Right atrium auricular region (tissue), 2 donors: ENCODE measurements at places on chromosomes 5 and 9.

DNA sequence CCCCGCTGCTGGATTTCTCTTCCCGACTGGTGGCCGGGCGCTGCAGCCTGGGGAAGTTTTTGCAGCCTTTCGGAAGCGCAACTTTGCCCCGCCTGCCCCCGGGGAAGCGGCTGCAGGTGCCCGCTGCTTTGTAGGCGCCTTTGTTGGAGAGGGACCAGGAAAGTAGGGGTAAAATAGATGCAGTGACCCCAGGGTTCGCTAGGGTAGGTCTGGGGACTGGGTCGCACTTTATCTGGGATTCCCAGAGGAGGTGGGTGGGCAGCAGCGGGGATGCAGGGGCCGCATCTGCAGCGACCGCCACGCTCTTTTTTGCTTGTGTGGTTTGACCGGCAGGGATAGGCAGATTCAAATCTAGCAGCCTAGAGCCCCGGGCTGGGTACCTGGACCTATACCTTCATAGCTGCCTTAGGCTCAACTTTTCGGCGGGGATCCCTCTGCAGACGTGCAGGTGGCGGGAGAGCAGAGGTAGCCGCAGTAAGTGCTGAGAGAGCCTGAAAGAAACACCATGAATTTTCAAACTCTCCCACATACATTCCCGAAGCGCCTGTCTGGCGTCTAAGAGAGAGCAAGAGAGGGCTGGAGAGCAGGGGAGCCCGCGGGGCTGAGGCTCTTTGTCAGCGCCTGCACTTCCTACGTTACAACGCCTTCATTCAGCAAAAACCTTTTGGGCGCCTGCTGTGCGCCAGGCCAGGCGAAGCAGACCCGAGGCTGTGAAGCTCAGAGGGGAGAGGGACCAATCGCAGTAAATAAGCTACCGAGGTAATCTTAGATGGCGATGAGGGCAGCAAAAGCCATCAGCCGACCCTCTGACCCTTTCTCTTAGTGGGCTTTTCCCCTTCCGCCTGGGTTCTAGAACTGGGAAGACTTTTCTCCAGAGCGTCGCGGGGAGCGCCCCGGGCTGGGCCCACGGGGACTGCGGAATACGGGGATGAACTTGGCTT is 642 bp downstream of the SV2C start:
- DNase-seq, result no peak

DNA sequence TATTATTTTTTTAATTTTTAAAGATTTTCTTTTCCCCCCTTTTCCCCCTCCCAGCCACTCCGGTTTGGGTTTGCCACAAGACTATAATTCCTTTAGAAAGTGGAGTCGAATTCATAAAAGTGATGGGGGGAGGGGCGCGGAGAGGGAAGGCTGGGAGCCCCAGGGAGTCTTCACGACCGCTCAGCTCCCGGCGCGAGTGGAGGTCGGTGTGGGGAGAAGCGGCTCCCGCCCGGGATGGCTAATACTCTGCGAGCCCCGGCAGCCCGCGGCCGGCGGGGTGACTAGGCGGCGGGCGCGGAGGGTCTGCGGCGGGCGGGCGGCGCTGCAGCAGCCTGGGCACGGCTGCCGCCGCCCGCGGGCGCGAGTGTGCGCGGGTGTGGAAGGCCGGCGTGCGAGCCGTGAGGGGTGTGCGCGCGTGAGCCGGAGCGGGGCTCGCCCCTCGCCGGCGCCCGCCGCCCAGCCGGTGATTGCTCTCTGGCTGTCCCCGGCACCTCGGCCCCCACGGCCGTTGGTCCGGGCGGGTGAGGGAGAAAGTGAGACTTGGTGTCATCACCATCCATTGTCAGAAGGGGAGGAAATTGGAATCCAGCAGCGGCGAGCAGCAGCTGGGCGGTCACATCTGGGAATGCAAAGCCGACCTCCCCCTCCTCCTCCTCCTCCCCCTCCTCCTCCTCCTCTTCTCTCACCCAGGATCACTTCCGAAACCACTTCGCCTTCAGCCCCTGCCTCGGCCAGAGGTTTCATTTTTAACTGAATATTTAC is at the start of gene PARP8:
PARP8 (plus strand) TSS at position 377 of the 762 bp plus-strand sequence. CDS start 459 bp downstream, outside the sequence.
- peak; percentile 61 for DNase-seq

GRCh38 chr9:109616571-109617120 is 118.5 kb upstream of the PTPN3 start:
- no peak for DNase-seq

GRCh38 chr5:103929338-103930013 is 366.9 kb upstream of the NUDT12 start:
- no peak for DNase-seq

GRCh38 chr5:150163547-150164059 is 3.0 kb upstream of the CDX1 start:
- DNase-seq, result peak; percentile 81

- DNase-seq, result no peak
Observed at GRCh38 chr9:91001146-91001611, 199.6 kb downstream of the SYK start.

DNA sequence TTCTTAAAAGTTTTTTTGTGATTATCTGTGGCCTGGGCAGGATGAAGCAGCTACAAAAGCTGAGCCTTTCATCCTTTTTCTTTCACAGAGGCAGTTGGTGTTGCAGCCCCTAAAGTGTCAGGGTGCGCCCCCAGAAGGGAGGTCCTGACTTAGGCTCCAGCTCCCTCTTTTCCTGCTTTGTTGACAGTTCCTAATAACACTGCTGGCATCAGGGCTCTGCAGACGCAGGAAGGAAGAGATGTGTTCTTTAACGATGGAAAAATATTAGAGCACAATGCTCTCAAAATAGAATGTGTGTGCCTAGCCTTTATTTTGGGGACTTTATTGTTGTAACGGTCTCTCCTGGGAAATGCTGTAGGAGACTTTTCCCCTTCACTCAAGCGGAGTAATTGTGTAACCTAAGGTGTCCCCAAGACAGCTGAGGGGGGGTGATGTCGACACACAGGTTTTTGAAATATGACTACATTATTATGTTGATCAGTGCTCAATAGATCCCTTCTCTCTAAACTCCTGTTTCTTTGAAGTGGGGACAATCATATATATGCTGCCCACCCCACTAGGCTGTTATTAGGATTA is 135.6 kb downstream of the SEMA6A start:
- DNase-seq, result no peak

DNA sequence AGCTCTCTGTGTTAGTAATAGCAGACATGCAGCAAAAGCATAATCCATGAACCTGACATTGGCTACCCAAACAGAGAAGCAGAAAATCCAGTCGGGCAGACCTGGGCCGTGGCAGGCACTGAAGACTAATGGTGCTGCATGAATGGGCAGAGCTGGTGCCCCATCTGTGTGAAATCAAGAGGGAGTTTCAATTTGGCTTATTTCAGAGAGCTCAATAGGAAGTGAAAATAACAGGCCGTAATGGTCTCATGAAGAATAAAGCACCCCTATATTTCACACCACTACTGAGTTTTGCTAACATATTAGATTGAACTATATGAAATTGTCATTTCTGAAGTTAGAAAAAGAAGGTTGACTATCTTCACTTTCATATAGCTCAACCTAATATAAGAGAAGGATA is 149.7 kb downstream of the ENC1 start:
- no peak for DNase-seq
